ENCODE measurements at places on chromosomes 3 and 15.
A peak's percentile ranks its signal among the peaks of the same experiment; 100 is the strongest.

DNA sequence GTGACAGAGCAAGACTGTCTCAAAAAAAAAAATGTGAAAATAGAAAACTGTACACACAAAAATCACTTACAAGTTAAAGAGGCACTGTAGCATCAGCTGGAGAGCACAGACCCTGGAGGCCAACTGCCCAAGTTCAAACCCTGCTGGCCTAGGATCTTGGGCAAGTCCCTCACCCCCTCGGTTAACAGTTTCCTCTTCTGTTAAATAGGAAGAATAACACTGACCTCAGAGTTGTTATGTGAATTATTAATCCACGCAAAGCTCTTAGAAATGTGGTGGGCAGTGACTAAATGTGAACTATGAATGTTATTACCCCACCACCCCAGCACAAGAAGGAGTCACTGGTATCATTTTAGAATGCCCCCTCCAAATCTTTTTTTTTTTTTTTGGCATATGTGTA lies 11.2 kb downstream of the CIB1 start:
- no peak for DNase-seq

GRCh38 chr3:129054605-129055104 lies 5.9 kb upstream of the GP9 start:
- DNase-seq: no peak

DNA sequence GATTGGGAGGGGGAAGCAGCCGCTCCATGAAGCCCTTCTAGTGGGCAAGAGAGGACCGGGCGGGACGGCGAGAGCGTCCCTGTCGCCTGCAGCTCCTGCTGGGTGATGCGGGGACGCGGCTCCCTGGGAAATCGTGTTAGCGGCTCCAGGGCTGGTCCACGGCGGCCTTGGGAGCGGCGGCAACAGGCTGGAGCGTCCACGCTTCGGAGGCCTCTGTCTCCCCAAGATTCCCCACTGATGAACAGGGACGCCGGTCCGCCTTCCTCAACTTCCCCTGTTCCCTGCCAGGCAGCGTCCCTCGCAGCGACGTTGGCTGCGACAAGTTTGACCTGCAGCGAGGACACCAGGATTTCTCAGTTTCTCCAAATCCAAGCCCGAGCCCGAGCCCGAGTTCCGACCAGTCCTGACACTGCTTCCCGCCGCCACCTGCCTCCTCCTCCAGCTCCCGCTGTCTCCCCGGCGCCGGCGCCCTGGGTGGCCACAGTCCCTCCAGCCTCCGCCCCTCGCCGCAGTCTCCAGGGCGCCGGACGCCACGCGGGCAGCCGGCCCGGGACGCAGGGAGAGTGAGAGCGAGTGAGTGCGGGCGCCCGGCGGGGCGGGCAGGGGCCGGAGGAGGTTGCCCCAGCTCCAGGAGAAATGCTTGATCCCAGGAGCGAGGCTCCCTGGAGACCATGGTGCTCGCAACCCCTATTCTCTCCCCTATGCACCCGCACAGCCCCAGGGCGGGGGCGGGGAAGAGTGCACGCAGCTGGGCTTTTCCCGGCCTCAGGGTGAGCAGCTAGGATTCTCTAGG lies 78.1 kb upstream of the RNF7 start:
- peak; percentile 27 for DNase-seq

GRCh38 chr15:63093486-63094205 lies 28.0 kb upstream of the LACTB start:
- peak; percentile 70 for DNase-seq

DNA sequence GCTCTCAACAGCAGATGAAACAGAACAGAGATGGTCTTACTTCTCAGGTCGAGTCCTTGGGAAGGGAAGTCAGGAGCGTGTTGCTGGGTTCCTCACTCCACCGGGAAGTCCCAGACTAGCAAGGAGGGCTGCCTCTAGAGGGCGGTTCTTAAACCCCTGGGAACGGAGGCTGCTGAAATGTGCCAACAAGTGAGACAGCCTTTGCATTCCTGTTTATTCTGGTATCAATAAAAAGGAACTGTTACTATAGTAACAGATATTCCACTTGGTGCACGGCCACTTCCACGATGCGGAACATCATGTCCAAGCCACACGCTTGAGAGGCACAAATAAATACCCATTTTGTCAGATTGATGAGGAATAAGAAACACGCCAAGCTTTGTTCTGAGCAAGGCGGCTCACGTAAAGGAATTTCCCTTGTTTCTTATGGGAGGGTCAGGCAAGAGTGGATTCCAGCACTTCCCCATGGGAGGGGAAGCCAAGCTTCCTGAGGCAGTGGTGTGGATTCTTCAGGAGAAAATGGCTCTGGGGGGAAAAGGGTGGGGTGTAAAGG lies at the start of gene FAM107A:
FAM107A (minus strand) TSS at position 123 of the 553 bp plus-strand sequence. CDS start 7,531 bp downstream, outside the sequence.
- DNase-seq: peak; percentile 19

- no peak for DNase-seq
Observed at GRCh38 chr3:189773056-189773455, 141.9 kb downstream of the TP63 start.

All from occipital lobe (tissue), 3 donors.